Muscle of arm (tissue), 14 donors: ENCODE measurements at places on chromosomes 4 and X.
A peak's percentile ranks its signal among the peaks of the same experiment; 100 is the strongest.

DNA sequence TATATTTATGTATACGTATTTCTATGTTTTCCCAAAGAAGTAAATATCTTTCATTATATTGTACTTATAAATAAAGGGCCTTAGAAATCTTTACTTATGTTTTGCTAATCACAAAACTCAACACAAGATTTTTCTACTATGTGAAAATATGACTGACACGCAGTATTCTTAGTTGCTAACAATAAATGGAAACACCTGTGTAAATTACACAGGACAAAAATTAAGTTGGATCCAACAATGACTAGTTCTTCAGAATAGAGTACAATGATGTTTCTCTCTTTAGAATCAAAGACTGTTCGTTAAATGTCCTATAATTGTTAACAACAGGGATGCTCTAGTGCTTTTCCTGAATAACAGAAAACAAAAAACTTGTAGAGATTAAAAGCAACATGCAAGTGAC is 96.1 kb downstream of the PPP3CA start:
- no peak for DNase-seq

- DNase-seq, result no peak
Observed at GRCh38 chrX:45842207-45842925, 641.7 kb upstream of the DIPK2B start.

DNA sequence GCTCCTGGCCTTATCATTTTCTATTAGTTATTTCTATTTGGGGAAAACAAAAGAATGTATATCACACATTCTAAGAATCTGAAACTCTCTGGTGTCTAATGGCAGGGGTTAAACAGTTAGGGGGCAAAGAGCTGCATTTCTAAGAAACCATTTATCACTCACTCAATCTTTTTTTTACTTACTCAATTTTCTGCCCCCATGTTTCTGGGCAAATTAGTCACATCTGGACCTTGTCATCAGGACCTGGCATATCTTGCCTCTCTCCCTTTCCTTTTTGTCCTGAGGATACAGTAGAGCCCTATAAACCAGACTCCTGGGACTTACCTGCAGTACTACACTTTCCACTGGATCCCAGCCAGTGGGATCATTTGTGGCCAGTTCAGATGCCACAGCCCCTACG is 89.1 kb downstream of the ANXA3 start:
- DNase-seq, result no peak

- no peak for DNase-seq
Observed at GRCh38 chr4:56681158-56681852, at the start of gene HOPX. TSS of gene HOPX (minus strand) at chr4:56681296. CDS start at chr4:56657816, 23,480 bp downstream.

DNA sequence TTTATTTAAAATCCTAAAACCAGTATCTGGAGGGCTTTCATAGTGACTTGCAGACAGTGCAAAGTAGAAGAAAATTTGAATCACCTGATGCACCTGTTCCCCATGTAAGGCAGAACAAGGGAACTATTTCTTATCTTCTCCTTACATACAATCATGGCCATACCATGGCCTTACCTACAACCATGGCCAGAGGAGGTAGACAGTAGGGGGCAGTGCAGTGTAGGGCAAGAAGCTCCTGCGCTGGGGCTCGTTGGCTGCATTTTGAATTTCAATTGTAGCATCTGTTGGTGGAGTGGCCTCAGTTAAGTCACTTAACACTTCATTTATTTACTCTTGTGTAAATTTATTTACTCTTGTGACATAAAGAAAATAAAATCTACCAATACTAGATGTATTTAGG is 33.0 kb downstream of the GALNTL6 start:
- DNase-seq, result no peak

DNA sequence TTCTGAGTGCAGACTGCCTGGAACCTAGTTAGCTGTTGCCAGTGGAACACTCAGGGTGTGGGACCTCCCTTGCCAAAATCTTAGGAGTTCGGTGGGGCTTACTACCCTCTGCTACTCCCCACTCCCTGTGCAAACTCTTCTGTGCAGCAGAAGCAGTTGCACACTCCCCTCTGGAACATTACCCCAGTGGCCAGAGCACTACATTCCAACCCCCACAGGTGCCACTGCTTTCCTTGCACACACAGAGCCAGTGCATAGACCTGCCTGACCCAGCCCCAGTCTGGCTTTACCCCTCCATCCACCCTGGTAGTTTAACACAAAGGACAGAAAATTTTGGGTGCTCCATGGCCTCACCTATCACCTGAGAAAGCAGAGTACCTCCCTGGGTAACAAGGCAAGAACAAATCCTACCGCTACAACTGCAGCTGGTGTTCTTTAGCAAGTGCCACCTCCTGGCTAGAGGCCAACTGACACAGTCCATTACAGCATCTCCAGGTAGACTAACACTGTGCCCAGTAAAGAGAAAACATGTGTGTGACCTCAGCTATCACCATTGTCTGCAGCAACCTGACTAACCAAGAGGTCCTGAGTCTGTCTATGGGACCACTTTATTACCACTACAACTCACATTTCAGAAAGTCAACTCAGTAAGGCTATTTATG is 11.5 kb upstream of the RASSF6 start:
- DNase-seq, result no peak

GRCh38 chr4:129254526-129254925 is 158.6 kb downstream of the C4orf33 start:
- no peak for DNase-seq

GRCh38 chr4:106864231-106864630 is 171.9 kb downstream of the DKK2 start:
- no peak for DNase-seq

DNA sequence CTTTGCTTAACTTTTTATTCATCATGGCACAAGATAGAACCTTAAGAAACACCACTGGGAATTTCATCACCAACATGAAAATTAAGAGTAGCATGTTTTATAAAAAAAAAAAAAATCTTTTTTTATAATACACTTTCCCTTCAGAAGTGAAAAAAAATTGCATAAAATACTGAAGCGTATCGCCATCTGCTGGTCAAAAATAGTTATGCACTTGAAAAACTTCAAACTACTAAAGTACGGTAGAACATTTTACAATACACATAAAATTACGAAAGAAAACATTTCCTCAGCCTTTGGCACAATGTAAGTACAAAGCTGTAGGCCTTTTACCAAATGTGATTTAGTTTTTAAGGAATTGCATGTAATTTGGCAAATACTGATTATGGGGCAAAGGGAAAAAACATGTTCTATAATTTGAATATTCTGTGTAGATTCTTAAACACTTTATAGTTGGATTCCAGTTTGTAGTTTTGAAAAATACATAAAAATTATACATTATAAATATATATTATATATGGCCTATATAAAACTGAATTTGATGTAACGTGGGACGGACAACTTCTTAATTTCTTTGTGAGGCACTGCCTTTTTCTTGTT is 26.5 kb downstream of the HCCS start:
- peak; percentile 66 for DNase-seq

DNA sequence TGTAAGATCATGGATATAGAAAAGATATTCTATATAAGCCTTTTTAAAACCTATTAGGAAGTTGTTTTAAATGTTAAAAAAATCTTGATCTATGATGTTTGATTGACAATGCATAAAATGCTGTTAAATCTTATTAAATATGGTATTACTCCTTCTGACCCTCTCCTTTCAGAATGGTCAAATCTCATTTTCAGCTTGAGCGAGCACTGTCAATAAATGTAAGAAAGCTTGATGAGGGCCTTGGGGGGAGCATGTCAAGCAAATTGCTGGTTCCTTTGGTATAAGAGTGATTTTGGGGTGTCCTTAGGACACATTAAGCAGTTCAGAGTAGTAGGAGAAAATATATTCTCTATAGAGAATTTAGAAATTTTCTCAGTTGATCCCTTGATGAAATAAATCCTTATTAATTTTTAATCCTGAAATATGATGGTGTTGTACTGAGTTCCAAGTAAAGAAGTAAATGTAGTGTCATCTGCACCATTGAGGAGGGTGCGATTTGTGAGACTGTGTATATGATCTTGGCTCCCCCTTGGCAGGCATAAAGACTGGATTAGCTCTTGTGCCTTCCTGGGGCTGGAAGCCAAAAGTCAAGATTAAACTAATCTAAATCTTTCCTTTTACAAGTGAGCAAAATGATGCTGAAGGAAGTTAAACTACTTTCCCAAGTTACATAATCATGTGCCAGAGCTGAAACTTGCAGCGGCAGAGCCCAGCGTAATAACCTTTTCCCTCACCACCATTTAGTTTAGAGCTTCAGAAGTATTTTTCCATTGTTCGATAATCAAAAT is 82.6 kb upstream of the ANK2 start:
- no peak for DNase-seq

- DNase-seq, result no peak
Observed at GRCh38 chr4:41408859-41409593, 128.9 kb upstream of the LIMCH1 start.

DNA sequence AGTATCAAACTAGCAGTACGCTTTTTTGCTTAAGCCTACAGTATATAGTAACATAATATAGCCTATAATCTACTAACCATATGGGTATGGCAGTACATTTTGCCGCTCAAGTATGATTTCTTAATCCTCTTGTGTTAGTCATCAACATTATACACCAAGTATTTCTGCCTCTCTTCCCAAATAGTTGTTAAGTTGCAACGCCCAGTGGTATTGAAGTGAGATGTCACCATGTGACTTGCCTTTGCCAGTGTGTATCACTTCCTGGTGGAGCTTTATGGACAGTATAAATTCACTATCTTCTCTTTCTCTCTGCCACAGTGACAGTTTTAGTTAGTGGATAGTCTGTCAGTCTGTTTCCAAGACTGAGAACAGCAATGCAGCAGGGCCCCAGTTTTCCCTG is 535.5 kb downstream of the PDHA2 start:
- no peak for DNase-seq

DNA sequence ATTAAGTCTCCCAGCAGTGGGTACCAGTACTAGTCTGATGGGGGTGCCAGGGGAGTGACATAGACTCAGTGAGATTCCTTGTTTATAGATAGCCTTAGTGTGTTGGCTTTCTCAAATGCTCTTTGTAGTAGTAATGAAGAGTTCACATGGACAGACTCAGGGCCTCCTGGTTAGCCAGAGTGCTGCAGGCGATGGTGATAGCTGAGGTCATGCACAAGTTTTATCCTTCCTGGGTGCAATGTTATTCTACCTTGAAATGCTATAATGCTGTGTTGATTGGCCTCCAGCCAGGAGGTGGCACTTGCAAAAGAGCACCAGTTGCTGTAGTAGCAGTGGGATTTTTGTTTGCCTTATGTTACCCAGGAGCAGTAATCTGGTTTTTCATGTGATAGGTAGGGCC is 35.5 kb upstream of the ADH4 start:
- no peak for DNase-seq

DNA sequence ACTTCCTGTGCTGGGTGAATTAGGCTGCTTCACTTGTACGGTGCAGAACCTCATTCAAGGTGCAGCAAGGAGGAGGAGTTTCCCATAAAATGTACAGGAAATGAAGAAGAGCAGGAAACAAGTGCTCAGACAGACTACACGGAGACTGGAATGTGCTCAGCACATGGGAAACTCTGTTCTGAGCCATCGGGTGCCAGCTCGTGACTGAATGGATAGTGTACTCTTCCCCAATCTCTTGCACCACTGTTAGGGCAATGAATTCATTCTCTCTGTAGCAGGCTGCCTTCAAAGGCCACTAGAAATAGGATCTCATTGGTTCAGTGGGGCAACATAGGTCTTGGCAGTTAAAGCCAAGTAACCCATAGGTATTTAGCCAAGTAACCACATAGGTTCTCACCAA is 200.0 kb upstream of the LDB2 start:
- no peak for DNase-seq

- no peak for DNase-seq
Observed at GRCh38 chr4:117770269-117771102, 263.8 kb upstream of the NDST3 start.

GRCh38 chrX:11059933-11060332 is 51.2 kb upstream of the HCCS start:
- no peak for DNase-seq

- no peak for DNase-seq
Observed at GRCh38 chrX:5644776-5645175, 583.9 kb downstream of the NLGN4X start.

GRCh38 chr4:38581426-38582106 is 82.4 kb upstream of the KLF3 start:
- DNase-seq, result no peak

- no peak for DNase-seq
Observed at GRCh38 chrX:41452565-41453356, 5.6 kb downstream of the NYX start.

DNA sequence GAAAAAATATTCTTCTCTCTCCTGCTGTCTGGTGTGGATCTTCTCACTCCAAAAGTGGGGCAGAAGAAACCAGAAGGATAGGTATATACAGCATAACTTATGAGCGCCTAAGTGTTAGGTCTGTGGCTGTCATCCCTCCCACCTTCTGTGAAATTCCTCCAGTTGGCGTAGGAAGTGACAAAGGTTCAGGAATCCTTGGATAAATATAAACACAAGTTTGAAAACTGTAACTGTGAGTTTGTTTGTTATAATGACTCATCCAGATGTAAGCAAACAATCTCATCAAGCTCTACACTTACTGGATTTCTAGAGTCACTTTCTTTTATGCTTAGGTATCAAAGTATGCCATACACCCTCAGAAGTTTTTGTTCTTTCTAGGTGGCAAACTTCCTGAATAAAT is 405.2 kb downstream of the FAT4 start:
- no peak for DNase-seq

DNA sequence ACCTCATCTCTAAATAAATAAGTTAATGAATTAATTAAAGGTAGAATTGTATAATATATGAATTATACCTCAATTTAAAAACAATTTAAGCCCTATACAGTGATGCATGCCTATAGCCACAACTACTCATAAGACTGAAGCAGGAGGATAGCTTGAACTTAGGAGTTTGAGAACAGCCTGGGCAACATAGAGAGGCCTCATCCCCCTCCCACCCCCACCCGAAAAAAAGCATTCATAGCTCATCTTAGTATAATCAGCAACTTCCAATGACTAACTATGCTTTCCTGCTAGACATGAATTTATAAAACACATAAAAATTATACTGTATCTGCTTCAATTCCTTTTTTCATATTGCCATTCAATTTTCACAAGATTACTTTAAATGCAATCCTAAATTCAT is 1.6 kb downstream of the LRBA start:
- no peak for DNase-seq

- no peak for DNase-seq
Observed at GRCh38 chrX:9532349-9532748, 67.5 kb downstream of the TBL1X start.

DNA sequence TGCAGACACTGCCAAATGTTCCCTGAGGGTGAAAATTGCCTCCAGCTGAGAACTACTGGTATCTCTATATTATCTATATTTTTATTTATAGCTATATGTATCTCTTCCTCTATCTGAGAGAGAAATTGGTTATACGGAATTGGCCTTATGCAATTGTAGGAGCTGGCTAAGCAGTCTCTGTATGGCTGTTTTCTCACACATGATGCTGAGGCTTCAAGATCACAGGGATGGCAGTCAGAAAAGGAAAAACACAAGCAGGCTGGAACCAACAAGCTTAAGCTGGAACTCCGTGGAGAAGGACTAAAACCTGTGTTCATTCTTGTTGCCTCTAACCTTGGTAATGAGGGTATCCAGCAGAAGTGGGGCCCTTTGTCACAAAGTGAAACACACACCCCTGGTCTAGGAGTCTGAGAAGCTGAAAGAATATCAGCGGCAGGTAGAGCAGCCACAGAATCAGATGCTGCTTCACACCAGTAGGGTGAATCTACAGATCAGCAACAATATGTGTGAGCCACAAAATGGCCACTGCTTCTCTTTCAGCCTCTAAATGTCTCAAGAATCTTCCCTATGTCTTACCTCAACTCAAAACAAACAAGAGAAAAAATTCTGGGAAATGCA is 166.5 kb upstream of the PPP1R2C start:
- no peak for DNase-seq
